CD4-positive, alpha-beta T cell treated with Interleukin-4 for 4 hours (primary cell): ENCODE measurements at places on chromosomes 1 and 21.

DNA sequence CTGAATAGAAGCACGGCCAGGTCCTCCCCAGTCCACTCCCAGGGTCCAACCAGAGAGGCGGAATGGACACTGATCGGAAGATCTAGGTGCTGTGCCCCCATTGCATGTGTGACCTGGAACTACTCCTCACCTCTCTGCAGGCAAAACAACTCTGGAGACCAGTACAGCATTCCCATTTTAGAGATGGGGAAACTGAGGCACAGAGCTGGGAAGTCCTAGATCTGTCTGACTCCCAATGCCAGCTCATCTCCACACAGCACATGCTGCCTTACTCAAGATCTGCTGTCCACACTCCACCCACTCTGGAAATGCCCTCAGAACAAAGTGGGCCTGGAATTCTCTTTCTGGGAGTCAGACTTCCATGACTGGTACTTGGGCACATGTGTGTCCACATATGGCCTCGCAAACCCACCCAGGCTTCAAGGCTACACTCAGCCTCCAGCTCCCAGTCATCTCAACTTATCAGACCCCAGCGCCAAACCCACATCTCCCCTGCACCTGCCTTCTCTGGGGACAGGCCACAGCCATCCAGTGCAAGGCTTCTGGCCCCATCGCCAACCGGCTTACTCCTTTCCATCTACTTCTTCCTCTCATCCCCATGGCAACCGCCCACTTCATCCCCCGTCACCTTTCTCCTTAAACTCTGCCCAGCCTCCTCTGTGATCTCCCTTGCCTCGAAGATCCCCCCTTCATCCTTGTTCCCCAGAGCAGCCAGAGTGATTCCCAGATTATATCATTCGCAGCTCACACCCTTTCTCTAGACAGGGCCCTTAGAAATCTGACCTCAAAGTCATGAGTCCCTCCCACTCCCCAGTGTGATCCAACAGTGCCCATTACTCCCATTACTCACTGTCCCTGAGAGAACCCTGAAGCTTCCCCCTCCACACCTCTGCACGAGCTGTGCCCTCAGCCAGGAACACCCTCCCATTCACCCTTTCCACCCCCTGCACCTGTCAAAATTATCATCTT, 2.7 kb downstream of the COL8A2 start:
- no peak for DNase-seq

- peak; percentile 13 for DNase-seq
These were observed 102.6 kb downstream of the KIAA0319L start for GRCh38 chr1:35454616-35455015.

DNA sequence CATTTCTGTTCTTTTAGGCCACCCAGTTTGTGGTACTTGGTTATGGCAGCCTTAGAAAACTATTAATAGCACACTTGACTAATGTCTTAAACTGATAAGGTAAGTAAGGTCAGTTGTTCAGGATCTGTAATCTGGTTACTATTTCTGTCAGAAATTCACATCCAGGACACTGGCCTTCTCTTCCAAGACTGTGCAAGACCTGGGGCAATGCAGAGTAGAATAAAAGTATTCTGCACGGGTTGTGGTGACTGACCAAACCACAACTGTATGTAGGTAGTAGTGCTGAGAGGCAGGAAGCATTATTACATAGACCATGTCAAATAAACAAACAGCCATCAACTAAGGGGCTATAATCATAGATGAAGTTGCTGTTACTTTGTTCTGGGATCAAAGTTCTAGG, 46.7 kb downstream of the WARS2 start:
- DNase-seq, result no peak

DNA sequence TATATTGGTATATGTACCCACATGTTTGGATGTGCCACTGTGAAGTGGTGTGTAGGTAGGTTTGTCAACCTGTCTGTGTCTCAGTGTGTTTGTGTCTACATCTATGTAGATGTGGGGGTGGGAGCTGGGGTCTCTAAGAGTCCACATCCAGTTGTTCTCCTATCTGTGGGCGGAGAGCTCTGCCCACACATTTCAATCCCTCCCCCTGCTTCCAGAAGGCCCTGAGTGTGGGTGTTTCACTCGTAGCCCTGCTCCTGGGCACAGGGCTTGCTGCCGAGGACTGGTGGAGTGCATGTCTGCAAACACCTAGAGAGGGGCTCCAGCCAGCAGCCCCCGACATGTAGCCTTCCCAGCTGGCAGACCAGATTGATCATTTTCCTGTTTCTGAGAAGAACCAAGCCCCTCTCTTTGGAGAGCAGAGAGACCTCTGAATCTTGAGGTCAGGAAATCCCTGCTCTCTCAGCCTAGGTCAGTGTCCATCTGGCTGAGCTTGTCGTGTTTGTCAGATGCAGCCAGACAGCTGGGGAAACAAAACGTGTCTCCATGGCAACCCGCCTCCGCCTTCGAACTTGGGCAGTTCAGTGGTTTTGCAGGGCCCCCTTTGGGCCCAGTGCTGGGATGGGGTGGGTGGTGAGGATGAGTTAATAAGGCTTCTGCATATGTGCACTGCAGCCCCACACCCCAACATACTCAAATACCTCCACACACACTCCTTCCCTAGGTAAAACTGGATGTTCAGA, 31.2 kb upstream of the SYNC start:
- DNase-seq, result no peak
